Right hindlimb (tissue), 1 donor: ENCODE measurements at places on chromosomes 1 and 21.

GRCh38 chr1:9615316-9616063, 26.8 kb downstream of the TMEM201 start:
- DNase-seq: no peak

- DNase-seq: no peak
These were observed 15.4 kb downstream of the CTH start for GRCh38 chr1:70426154-70427131.

DNA sequence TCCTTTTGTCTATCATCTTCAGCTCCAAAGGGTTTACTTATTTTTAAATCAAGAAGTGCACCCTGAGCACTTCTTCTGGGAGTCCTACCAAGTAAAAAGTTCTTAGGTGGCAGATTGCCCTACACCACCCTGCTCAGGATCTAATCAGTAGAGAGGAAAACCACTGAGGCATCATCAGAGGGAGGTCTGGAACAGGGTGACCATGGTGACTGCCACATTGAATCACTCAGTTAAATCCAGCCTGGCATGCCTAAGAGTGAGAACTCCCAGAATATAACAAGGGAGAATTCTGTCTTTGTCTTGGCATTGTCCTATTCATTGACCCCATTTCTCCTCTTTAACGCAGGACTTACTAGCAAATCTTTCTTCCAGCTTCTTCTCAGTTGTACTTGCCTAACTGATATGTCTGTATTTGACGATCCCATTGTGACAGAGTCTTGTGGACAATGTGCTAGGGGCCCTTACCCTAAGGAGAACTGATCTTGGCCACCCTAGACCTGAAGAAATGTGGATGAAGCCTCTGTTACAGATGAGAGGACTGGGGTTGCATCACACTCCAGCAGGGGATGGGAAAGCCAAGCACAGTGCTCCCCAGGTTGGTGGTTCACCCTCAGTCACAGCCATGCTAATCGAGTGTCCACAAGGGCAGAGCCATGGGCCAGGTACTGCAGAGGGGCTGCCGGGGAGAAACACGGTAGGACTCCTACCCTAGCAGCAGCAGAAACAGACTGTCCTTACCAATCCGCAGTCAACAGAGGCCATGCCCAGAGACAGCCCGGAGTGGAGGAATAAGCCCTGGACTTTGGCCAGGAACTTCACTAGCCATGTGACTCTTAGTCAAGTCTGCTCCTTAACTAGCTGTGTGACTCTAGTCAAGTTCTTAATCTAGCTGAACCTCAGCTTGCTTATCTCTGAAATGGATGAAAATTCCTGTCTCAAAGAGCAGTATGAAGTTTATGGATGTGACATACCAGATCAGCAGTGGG, 15.4 kb downstream of the PKP1 start:
- DNase-seq: no peak

DNA sequence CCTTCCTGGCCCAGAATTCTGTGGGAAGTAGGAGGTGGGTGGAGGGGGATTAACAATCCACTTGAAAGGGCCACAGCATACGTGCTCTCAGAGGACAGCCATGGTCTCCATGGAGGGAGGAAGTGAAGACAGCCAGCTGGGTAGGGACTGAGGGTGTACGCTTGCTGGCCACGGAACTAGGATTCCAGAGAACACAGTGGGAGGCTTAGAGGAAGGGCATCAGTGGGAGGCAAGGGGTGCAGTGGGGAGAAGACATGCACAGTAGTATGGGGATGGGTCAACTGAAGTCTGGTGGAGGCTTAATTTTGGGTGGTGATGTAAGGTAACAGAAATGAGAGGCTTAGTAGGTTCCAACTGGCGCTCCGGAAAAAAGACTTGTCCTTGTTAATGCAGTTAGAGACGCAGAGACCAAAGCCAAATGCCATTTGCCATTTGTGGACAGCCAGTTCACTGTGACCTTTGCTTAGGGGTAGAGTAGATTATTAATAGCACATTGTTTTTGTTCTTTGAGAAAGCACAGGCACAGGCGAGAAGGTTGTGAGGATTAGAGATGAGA, 103.0 kb downstream of the ZSCAN20 start:
- peak; percentile 26 for DNase-seq

- no peak for DNase-seq
These were observed 21.6 kb downstream of the ENO1 start for GRCh38 chr1:8856689-8857412.

GRCh38 chr1:244273845-244274619, 177.7 kb downstream of the ADSS2 start:
- peak; percentile 87 for DNase-seq

- no peak for DNase-seq
These were observed 8.0 kb downstream of the ALPL start for GRCh38 chr1:21517161-21517589.

GRCh38 chr21:39776589-39776988, 31.6 kb downstream of the IGSF5 start:
- no peak for DNase-seq

GRCh38 chr1:233527818-233528217, 86.1 kb upstream of the KCNK1 start:
- DNase-seq: no peak

DNA sequence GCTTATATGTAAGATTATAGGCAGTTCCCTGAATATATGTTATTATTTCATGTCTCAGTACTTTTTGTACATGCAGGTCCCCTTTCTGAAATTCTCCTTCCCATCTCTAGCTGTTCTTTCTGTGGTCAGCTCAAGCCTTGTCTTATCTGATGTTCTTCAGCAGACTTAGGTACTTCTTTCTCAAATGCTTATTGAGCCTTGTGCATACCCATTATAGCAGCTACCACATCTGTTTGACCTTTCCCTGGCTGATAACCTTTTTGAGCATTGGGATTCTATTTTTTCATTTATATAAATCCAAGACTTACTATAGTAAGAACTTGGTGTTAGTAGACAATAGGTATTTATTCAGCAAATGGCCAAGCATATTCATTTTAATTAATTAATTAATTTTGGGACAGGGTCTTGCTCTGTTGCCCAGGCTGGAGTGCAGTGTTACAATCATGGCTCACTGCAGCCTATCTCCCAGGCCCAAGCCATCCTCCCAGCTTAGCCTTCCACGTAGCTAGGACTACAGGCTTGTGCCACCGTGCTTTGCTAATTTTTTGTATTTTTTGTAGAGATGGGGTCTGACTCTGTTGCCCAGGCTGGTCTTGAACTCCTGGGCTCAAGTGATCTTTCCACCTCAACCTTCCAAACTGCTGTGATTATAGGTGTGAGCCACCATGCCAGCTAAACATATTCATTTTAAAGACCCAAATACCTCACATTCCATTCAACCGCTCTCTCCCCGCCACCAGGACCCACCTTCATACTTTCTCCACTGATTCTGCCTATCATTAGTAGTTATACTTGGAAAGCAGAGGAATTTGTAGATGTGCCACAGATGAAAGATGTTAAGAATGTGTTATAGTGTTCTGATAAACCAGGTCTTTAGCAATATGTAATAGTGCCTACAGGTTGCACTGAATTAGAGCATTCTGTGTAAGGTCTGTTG, 16.7 kb downstream of the TIPRL start:
- DNase-seq: no peak

DNA sequence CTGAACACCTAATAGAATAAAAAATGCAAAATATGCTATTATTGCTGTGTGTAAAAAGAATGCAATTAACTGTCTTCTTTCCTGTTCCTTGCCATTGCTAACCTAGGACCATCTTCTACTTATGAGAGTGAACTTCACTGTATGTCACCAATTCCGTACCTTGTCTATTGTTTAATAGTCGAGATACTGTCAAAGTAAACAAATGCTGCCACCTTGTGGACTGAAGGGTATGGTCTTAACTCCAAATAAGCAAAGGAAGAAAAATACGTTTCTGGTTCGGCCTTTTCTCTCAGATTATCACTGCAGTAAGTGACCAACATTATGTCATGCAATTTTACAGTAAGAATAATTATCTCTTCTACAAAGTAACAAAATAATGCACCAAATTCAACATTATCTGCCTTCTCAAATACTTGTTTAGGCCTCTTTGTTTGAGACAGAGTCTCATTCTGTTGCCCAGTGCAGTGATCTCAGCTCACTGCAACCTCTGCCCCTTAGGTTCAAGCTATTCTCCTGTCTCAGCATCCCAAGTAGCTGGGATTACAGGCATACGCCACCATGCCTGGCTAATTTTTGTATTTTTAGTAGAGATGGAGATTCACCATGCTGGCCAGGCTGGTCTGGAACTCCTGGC, 133.4 kb downstream of the COP1 start:
- DNase-seq: no peak

DNA sequence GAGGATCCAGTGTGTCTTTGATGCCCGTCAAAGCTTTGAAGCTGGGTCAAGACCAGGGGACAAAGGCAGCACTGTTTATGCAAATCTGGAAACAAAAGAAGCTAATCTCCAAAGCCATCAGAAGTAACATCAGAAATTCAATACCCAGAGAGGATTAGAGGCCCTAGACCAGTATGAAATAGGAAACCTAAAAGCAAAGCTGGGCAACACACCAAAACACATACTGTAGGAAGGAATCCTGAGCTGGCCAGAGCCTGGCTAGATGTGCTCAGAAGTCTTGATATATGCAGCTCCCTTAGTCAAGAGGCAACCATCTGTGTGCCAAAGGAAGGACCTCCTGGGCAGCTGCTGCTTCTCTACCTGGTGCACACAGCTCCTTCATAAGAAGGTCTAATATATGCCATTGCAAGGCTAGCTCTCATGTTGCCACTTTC, 12.3 kb downstream of the COLGALT2 start:
- DNase-seq: peak; percentile 71

- DNase-seq: no peak
These were observed 39.5 kb downstream of the LRRC8B start for GRCh38 chr1:89563957-89564604.

- DNase-seq: peak; percentile 35
These were observed 72.9 kb downstream of the RPS6KA1 start for GRCh38 chr1:26602378-26602959.

DNA sequence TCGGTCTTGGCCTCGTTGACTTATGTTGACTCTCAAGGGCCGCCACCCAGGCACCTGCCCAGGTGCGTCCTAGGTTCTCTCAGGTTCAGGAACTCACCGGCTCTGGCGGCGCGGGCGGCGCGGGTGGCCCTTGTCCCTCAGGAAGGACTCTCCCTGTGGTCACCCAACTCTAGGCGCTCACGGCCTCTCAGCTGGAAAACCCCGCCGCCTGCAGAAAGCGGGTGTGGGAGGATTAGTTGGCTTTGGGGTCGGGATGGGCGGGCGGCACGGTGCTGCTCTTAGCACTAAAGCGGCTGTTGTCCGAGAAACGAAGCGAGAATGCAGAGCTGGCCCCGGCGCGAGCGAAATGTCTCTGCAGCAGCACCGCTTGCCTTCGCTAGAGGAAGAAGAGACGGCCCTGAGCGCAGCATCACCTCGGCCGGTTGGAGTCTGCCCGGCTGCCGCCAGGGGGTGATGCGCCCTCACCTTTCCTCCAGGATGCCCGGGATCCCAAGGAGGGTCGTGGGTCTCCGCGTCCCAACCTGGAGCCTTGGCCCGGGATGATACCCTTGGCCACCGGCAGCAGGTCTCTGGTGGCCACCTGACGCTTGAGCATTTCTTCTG, 8.1 kb upstream of the TADA1 start:
- DNase-seq: peak; percentile 65

GRCh38 chr1:194870860-194871259, 1684.4 kb upstream of the B3GALT2 start:
- DNase-seq: no peak

GRCh38 chr1:233281711-233282581, 13.6 kb downstream of the PCNX2 start:
- no peak for DNase-seq

DNA sequence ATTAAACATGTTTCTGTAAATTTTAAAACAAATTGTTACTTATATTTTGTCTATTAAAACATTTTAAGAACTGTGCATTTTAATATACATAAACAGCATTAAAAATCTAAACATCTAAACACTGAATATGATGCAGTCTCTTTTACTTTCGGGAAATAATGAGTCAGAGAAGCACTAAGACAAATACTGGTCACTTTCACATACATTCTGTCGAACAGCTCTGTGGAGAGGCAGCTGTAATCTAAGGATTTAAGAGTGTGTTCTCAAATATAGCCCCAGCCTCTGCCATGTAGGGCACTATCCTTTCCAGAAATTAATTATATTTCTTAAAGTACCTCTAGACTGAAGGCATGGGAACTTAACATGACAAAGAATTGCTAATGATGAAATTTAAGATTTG, 89.6 kb upstream of the PTGFR start:
- DNase-seq: no peak

- no peak for DNase-seq
These were observed 9.1 kb upstream of the RUNX3 start for GRCh38 chr1:24939040-24939674.

DNA sequence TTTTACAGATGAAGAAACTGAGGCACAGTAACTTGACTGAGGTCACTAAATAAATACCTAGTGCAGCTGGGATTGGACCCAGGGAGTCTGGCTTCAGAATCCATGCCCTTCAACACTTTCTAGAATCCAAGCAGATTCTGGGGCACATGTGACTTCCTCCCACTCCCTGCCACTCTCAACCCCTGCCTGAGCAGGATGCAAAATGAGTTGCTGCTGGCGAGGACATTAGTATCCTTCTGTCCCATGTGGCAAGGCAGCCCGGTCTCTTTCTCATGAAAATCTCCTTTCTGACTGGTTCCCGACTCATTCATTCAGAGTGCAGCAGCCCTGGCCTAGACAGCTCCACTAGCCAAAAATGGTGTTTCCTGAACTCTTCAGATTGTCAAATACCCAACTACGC, 28.4 kb downstream of the TNNT2 start:
- no peak for DNase-seq

DNA sequence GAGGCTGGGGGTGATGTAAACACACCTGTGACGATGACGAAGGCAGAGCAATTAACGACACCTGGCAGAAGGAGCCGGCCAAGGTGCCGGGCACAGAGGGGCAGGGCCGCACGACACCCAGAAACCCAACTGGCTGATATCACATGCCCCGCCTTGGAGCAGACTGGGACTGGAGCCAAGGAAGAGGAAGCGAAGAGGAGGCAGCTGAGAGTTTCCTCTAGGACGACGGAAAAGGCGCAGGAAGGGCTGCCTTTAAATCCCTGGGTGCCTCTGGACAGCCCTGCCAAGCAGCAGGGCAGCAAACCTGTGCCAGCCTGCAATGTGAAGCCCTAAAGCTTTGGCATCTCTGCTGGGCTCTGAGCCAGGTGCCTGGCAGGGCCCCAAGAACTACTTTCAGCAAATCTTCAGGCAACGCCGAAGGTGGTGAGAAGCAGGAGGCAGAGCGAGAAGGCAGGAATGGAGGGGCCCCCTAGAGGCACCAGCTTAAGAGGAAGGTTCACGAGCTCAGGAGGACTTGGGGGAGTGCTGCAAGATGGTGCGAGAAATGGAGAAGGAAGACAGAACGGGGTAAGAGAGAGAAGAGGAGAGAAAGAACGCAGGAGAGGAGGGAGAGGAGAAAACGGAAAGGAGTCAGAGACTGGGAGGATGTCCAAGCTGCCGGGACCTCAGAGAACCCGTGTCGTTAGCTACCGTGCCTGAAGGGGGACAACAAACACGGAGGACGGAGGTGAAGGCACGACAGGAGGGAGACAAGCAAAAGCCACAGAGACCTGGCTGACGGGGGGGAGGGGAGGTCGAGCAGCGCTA, 25.3 kb upstream of the PEF1 start:
- DNase-seq: peak; percentile 81
